ENCODE measurements at places on chromosomes 11 and 22.

DNA sequence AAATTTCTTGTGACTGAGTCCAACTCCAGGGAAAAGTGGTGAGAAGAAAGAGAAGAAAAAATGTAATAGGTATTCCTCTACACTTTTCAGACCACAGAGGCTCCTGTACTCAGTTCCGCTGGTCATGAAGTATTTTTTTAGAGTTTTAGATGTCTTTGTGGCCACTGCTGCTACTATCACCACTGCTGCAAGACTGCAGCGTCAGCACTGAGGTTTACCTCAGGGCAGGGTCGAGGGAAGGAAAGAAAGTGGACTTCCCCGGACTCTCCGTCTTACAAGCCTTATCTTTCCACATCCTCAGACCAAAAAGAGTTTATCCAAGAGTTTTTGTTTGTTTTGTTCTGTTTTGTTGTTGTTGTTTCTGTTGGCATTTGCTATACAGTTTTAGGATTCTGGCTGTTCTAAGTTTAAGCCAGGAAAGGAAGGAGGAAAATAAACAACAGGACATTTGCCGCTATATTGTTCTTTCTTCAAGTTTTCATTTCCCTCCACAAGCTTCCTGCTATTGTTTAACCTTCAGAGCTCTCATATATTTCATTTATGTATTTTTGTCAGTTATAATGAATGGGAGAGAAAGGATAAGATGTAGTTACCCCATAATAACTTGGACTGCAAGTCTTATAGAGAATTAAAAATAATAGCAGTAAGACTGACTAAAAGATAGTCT is 919.3 kb downstream of the NTM start:
- ATAC-seq, result no peak

- peak; percentile 18 for ATAC-seq
Measured at GRCh38 chr11:1504138-1504537, 17.6 kb upstream of the MOB2 start.

DNA sequence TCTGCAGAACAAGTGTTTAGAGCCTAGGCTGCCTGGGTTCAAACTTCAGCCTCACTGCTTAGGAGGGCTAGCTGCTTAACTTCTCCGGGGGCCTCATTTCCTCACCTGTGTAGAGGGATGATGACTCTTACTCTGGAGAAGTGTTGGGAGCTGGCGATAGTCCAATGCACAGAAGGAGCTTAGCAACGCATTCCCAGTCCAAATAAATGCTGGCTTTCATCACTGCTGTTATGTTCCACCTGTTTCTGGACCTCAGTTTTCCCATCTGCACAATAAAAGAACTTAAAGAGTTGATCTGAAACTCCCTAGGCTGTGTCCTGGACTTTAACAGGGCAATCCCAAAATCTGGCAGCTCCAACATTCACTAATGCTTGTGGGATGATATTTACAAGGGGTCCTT is 337.8 kb downstream of the MIAT start:
- no peak for ATAC-seq

DNA sequence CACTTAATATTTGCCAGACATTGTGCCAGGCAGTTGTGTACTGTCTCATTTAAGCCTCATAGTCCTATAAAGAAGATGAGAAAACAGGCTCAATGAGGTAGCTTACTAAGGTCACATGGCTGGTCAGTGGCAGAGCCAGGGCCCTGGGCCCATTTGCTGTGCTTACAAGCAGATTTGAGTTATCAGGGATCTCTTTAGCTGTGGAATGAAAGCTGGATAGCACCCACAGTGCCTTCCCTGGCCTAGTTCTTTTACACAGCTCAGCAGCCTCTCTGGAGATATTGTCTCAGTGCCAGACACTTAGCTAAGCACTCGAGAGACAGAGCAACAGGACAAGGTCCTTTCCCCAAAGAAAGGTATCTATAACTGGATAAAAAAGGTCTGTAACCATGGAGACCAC is 6.1 kb downstream of the TMEM86A start:
- no peak for ATAC-seq

- no peak for ATAC-seq
Measured at GRCh38 chr11:61803889-61804647, 11.4 kb downstream of the FEN1 start.

GRCh38 chr22:37672920-37673455 is 2.4 kb upstream of the LGALS1 start:
- no peak for ATAC-seq

GRCh38 chr11:16012125-16012751 is 344.1 kb downstream of the SOX6 start:
- ATAC-seq, result no peak

Measured in motor neuron (in vitro differentiated cells).